Activated CD4-positive, alpha-beta memory T cell treated with anti-CD3 and anti-CD28 coated beads, Interleukin-2, amount 10 ng/mL, durations not matched to agents 7 days and 5 days (primary cell): ENCODE measurements at places on chromosomes 1 and 21. TPM values are rescaled to one million over a fixed set of nuclear protein-coding genes. Genes with fewer than 3 reads are reported as not detected.

- DNase-seq, result no peak
Observed at GRCh38 chr1:2941040-2941439, 80.2 kb upstream of the ACTRT2 start.

- no peak for DNase-seq
Observed at GRCh38 chr1:36922593-36923426, 111.5 kb downstream of the GRIK3 start.

GRCh38 chr1:162538815-162539431 is 22.6 kb upstream of the UAP1 start:
- DNase-seq, result peak; percentile 17

- DNase-seq, result no peak
Observed at GRCh38 chr1:243447347-243447746, 191.5 kb downstream of the SDCCAG8 start.

DNA sequence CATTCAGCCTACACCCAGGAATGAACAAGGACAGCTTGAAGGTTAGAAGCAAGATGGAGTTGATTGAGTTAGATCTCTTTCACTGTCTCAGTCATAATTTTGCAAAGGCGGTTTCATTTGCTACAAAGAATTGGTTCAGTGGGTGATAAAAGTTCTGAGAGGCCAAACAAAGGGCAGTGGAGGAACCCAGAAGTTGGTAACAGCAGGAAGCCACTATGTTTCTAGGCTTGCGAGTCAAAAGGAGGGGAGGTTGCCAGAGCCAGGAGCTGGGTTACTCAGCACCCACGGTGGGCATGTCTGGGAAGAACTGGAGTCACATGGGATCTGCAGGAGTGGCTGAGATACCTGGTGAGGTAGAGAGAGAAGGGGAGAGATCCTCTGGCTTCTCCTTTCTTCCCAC is 64.2 kb upstream of the MRPS6 start:
- no peak for DNase-seq

DNA sequence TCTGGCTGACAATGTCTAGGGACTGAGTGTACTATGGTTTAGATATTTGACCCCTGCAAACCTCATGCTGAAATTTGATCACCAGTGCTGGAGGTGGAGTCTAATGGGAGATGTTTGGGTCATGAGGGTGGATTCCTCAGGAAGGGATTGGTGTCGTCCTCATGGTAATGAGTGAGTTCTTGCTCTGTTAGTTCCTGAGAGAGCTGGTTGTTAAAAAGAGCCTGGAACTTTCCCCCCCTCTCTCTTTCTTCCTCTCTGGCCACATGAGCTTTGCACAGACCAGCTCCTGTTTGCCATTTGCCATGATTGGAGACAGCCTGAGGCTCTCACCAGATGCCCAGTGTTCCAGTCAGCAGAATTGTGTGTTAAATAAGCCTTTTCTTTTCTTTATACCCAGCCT is 36.6 kb upstream of the CNIH3 start:
- DNase-seq, result no peak

DNA sequence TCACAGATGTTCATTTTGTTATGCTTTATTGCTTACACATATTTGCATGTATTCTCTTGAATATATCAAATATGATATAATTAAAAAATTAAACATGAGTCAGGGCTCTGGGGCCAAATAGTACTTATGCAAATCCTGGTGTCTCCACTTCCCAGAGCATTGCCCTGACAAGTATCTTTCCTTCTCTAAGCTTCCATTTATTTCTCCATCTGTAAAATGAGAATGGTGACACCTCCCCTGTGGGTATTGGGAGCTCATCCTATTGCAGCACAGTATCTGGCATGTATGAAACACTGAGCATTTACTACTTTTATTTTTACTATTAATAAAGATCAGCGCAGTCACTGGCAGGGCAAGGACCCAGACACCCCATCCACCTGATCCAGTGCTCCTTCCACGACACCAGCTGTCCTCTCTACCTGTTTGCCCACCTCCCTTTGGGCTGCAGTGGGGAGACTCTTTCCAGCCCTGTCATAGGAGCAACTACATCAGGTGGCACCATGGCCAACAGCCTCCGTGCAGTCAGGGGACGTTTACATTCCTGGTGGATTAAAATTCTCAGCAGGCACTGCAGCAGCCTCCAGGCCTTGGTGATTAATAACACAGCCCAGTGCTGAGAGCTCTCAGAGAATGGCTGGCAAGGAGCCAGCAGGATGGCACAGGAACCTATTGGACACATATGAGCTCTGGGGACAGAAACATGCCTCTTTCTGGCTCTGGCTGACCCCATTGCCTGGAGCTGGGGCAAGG is 113.0 kb downstream of the DMRTB1 start:
- no peak for DNase-seq

DNA sequence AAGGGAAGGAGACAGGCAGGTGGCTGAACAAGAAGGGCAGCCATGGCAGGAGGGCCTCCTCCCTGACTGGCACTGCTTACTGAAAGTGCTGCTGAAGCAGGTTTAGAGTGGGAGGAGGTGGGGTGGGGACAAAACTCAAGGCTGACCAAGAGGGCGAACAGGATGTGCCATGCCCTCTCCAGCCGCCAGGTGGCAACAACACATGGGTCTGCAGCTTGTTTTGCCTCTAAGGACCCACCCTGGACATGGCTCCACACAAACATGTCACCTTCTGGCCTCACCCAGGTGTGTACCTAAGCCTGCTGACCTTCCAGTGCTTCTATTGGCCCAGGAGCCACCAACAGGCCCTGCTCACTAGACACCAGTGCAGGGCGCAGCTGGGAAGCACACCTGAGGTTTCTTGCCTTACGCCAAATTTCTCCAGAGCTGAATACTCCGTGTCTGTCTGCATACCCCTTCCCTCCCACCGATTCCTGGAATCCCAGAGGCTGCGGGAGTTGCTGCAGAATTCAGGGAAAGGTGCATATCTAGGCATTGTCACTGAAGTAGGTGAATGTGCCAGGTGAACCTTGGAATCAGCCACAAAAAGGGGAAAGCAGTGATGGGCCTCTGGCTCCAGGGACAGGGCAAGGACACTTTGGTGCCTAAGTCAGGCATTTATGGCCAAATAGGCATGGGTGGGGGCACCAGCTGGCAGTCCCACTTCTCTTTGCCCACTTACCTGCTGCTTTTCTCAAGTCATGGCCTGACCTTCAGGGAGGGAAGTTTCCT is 5.3 kb downstream of the PSRC1 start:
- peak; percentile 77 for DNase-seq

GRCh38 chr21:29025328-29025713 is 853 bp downstream of the USP16 start:
- DNase-seq, result no peak

Gene LCE7A
- total RNA-seq, result not detected

GRCh38 chr1:57307392-57308170 is 116.3 kb downstream of the DAB1 start:
- peak; percentile 87 for DNase-seq

GRCh38 chr1:175503538-175503937 is 239.9 kb downstream of the TNR start:
- DNase-seq, result no peak

Gene PIAS3
- 21.2 TPM for total RNA-seq

- DNase-seq, result no peak
Observed at GRCh38 chr1:234484991-234485739, 6.2 kb upstream of the TARBP1 start.

DNA sequence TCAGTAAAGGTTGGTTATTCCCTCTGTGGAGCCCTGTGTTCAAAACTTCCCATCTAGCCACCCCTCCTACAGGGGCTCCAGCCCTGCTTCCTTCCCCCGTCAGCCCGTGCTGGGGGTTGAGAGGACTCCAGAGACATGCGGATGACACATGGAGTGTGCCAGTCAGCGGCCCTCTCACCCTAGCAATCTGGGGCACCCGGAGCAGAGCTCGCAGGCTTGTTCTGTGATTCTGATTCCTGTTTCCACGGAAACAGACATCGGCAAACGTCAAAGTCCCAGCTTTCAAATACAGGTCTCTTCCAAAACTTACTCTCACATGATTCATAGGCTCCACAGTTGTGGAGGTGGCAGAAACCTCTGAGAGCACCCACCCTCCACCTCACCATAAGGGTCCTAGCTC is 9.8 kb upstream of the SSBP3 start:
- DNase-seq, result no peak

- no peak for DNase-seq
Observed at GRCh38 chr1:47859092-47859743, 138.0 kb downstream of the TRABD2B start.

- DNase-seq, result no peak
Observed at GRCh38 chr21:37036177-37036576, 29.7 kb downstream of the RIPPLY3 start.

- no peak for DNase-seq
Observed at GRCh38 chr1:79375352-79375751, 368.8 kb upstream of the ADGRL4 start.

DNA sequence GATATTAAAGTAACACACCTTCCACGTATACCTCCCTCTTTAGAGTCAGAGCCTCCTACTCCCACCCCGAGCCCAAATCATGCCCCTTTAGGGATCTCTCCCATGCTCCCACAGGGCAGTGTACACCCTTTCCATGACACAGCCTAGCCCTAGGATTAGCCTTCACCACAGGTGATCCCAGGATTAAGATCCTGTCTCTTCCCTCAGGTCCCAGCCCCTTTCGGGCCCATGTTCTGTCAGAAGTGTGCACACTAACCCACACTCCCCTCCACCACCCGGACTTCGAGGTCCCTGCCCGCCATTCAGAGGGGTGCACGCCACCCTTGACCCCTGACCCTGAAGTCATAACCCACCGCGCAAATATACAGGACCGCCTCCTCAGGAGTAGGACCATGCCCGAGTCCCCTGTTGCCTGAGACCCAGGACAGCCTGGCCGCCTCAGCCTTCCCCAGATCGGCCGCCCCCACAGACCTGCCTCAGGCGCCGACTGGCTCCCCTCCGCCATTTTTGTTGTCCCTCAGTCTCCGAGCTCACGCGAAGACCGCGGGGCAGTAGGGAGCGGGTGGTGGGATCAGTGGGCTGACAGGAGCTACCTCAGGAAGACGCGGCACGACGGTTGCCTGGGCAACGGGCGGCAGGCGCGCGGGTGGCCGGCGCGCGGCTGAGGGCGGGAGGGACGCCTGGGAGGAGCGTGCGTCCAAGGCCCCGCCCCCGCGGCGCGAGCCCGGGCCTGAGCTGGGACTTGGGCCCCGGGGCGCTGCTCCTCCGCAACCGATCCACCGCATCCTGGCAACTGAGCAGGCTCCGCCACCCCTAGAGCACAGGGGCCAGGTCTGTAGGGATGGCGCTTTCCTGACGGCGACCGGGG is at the start of gene AGBL4:
TSS of gene AGBL4 (minus strand) at position 663 of the 868 bp plus-strand sequence.
- no peak for DNase-seq

GRCh38 chr1:183073320-183073719 is 50.1 kb downstream of the LAMC1 start:
- DNase-seq, result no peak

Gene HSPA13
- 45.5 TPM for total RNA-seq

- DNase-seq, result no peak
Observed at GRCh38 chr1:242428399-242429190, 95.9 kb downstream of the PLD5 start.

Gene TTC13
- total RNA-seq, result 42.0 TPM

- DNase-seq, result no peak
Observed at GRCh38 chr1:3884966-3885365, 15.1 kb downstream of the C1orf174 start.

DNA sequence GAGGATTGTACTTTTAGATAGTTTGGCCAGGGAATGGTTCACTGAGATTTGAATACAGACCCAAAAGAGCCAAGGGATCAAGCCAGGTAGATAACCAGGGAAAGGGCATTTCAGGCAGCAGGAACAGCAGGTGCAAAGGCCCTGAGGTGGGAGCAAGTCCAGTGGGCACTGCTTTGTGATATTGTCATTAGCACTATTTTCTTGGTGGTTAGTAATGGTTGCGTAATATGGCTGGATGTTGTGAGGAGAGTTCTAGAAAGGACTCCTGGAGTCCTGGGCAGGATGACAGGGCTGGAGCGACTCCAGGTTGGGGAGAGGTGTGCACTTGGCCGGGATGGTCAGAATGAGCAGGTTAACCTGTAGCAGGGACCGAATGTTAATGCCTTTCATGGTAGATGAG is 4.4 kb downstream of the AZIN2 start:
- no peak for DNase-seq

- DNase-seq, result no peak
Observed at GRCh38 chr21:28283641-28284490, 708.8 kb downstream of the LTN1 start.

Gene LCK
- total RNA-seq, result 474 TPM

- no peak for DNase-seq
Observed at GRCh38 chr1:169163059-169163458, 56.6 kb downstream of the ATP1B1 start.

DNA sequence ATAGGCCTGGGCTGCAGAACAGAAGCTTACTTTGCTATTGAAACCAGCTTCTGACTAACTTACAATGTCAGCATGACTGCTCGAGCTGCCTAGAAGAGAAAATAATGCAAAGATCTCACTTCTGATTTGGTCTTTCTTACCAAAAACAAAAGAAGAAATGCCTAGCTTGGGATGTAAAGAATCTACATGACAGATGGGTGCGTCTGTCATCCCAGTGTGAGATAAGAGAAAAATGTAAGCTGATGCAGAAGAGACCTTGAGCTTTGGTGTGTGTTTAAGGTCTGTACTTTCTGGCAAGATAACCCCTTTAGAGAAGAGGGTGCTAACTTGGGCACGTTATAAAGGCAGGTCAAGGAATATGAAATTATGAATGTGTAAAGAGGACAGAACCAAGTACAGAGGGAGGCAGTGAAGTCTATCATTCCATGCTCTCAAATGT is 3.6 kb downstream of the FAM20B start:
- no peak for DNase-seq

Gene OR2L2
- 0.10 TPM for total RNA-seq

DNA sequence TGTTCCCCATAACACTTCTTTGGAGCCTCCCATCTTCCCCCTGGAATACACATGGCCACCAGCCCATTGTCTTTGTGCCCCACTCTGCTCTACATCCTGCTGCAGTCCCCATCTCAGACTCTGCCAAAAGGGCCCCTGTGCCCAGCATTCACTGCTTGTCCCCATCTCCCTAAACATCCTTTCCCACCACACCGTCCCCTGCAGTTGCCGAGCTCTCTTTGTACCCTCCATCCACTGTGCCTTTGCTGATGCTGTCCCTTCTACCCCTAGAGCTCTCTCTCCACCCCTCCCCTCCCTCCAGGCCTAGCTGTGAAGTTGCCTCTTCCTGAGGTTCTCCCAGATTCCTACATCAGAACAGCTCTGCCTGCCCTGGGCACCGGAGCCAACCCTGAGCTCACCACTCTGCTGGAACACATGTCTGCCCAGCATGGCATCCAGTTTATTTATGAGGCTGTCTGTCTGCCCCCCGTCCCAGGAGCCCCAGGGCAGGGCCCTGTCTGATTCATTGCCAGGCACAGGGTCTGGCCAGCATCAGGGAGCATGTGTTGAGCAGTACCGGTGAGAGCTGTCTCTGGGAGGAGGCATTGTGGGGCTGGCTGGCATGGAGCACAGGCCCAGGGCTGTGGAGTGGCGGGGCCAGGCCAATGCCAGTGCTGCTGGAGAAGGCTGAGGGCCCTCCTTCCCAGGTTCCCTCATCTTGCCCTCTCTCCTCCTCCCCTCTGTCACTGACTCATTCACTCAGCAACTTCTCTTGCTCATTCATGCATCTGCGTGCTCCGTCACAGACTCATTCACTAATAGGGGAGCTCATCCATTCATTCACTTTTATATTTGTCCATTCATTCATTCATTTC is 28.8 kb downstream of the EDN2 start:
- DNase-seq, result no peak

- no peak for DNase-seq
Observed at GRCh38 chr1:90706437-90707362, 10.4 kb downstream of the BARHL2 start.

Gene TMCO2
- total RNA-seq, result not detected

GRCh38 chr1:109083501-109083900 is 7.1 kb upstream of the TMEM167B start:
- DNase-seq, result no peak
